NCI-H82 (cell line): ENCODE measurements at places on chromosomes 1 and 21.

DNA sequence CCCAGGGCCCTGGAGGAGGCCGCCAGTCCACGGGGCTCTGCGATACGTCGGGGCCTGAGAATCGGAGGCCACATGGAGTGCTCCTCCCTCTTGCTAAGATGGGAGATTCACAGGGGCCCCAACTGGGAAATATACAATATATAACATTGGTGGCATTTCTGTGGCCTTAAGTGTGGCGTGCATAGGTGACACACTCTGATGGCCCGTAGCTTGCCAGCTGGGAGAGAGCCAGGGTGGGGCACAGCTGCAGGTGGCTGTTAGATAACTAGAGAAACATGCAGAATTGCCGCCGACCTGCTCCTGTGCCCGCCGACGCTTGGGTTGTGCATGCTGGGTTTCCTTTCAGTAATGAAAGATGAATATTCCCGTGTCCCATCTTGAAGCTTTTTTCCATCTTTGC, 30.1 kb downstream of the UMODL1 start:
- no peak for DNase-seq

- DNase-seq: peak; percentile 45
These were observed 26.0 kb downstream of the RABIF start for GRCh38 chr1:202862679-202863560.

- no peak for DNase-seq
These were observed 12.6 kb upstream of the OR6N2 start for GRCh38 chr1:158793604-158794003.

- no peak for DNase-seq
These were observed 1.6 kb downstream of the HOOK1 start for GRCh38 chr1:59816318-59816878.

GRCh38 chr1:42777852-42778251, 6.9 kb upstream of the TMEM269 start:
- peak; percentile 91 for DNase-seq

GRCh38 chr1:188406636-188407035, 1577.9 kb downstream of the PLA2G4A start:
- DNase-seq: peak; percentile 32

GRCh38 chr1:184632415-184633175, 122.1 kb downstream of the EDEM3 start:
- no peak for DNase-seq

GRCh38 chr1:239676522-239677273, 290.3 kb downstream of the CHRM3 start:
- no peak for DNase-seq
